B cell (primary cell): ENCODE measurements at places on chromosomes 7 and 10.

DNA sequence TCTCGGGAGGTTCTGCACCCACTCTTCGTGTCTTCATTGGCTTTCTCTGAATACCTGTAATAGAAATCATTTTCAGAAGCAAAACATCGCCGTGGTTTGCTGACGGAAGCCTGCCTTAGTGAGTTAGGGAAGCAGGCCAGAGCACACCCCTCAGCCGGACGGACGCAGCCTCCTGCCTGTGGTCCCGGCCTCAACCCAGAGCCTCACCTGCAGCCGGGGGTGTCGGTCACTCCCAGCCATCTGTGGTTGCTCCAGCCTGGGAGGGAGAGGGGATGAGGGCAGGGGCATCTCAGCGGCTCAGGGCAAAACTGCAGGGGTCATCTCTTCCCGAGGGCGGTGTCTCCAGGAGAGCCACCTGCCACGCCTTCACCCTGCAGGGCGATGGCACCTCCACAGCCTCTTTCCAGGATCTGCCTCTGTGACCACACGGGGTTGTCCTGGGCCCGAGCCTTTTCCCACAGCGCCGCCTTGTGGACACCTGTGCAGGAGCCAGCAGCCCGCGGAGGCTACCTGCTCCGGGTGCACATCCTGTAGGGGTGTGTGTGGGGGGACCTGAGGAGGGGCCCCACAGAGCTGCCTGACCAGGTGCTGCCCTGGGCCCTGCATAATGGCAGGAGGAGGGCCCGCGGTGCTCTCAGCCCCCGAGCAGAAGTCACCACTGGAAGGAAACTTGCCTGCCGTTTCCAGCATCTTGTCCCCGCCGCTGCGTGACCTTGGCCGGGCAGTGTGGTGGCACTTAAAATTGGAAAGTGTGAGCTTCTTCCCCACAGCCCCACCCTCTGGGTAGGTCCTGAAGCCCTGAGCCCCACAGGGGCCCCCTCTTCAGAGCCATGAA, 21.6 kb upstream of the AP5Z1 start:
- no peaks in the 10 kb centered on the region for H3K4me1 ChIP-seq
- no peak overlapping the region for H3K4me3 ChIP-seq
- DNase-seq: peak; percentile 81
- H3K27me3 ChIP-seq: no peaks in the 10 kb centered on the region
- no peak overlapping the region for H3K27ac ChIP-seq

DNA sequence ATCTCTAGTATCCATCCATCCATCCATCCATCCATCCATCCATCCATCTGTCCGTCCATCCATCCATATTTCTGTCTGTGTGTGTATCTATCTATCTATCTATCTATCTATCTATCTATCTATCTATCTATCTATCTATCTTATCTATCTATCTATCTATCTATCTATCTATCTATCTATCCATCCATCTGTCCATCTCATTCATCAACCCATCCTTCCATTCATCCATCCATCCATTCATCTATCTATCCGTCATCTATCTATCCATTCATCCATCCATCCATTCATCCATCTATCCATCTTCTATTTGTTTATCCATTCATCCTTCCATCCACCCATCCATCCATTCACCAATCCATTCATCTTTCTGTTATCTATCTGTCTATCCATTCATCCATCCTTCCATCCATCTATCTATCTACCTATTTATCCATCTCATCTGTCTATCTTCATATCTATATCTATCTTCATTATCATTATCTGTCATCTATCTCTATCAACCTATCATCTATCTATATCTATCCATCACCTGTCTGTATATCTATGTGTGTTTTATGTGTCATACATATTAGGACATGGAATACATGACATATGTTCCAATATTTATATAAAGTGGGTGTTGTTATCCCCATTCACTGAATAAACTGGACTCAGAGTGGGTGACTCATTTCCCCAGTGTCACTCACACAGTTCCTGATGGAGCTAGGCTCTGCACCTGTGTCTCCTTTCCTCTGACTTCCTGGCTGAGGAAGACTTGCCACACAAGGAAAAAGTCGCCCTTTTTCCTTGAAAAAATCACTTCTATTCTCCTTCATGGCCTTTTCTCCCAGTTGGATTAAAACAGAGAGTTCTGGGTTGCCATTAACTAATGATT, 200.1 kb downstream of the CCDC3 start:
- no peaks in the 10 kb centered on the region for H3K27me3 ChIP-seq
- H3K4me1 ChIP-seq: no peaks in the 10 kb centered on the region
- DNase-seq: no peak

- no peak for DNase-seq
- no peak overlapping the region for H3K4me3 ChIP-seq
- H3K27ac ChIP-seq: no peak overlapping the region
- no peaks in the 10 kb centered on the region for H3K27me3 ChIP-seq
Measured at GRCh38 chr10:7199152-7199760, 211.6 kb downstream of the SFMBT2 start.

- DNase-seq: no peak
- no peaks in the 10 kb centered on the region for H3K4me1 ChIP-seq
- H3K36me3 ChIP-seq: no peaks in the 10 kb centered on the region
Measured at GRCh38 chr7:90396420-90396819, 6.8 kb upstream of the CLDN12 start.

DNA sequence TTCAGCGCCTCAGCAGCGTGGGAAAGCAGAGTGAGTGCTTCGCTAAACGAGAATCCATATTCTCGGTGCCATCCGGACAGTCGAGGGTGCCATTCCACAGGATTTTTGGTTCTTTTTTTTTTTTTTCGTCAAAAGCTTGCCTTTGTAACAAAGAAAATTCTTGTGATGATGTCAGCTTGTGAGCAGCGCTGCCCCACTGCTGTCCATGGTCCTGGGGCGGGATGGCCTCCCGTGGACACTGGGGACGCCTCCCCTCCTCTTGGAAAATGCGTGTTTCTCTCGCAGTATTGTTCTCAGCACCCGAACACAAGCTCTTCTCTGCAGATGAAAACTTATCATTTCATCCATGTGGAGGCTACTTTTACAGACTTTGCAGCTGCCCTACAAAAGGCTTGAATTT, 477.4 kb downstream of the TCERG1L start:
- no peaks in the 10 kb centered on the region for H3K4me1 ChIP-seq
- H3K4me3 ChIP-seq: no peak overlapping the region
- H3K27me3 ChIP-seq: no peaks in the 10 kb centered on the region
- H3K36me3 ChIP-seq: no peaks in the 10 kb centered on the region
- H3K27ac ChIP-seq: no peak overlapping the region

DNA sequence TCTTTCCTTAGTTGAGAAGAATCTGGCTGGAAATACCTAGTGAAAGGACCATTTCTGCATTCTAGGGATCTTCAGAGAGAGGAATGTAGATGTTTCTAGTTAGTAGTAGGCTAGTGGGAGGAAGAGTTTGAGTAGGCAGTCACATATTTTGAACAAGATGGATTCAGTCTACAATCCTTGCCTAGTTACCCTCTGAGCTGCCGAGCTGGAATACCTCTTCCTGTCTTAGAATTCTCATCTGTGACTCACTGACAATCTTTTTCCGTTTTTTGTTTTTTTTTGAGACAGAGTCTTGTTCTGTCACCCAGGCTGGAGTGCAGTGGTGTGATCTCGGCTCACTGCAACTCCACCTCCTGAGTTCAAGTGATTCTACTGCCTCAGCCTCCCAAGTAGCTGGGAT, 30.7 kb upstream of the PLPP4 start:
- no peak for DNase-seq
- no peaks in the 10 kb centered on the region for H3K4me1 ChIP-seq
- no peak overlapping the region for H3K27ac ChIP-seq
- no peaks in the 10 kb centered on the region for H3K36me3 ChIP-seq
- H3K4me3 ChIP-seq: no peak overlapping the region

DNA sequence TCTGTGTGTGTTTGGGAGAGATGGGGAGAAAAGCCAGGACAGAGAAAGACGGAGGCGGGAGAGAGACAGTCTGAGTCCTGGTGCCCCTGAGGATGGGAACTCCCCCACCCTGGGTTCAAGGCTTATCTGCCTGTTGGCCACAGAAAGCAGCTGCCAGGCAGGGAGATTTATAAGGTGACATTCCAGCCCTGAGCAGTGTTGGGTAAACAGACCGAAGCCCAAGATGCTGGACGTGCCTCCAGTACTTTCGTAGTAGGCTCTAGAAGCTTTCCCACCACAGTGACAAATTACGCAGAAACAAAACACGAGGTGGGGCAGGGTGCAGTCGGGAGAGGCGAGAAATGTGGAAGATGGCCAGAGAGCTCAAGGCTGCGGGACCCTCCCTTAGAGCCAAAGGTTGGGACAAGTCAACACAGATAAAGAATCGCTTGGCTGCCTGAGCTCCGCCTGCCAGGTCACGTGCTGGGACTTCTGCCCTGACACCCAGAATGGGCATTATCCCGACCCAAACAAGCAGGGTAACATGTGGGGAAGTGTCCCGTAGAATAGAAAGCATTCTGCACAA, 41.1 kb downstream of the CCDC3 start:
- H3K27ac ChIP-seq: no peak overlapping the region
- no peaks in the 10 kb centered on the region for H3K27me3 ChIP-seq
- H3K36me3 ChIP-seq: no peaks in the 10 kb centered on the region
- DNase-seq: no peak

DNA sequence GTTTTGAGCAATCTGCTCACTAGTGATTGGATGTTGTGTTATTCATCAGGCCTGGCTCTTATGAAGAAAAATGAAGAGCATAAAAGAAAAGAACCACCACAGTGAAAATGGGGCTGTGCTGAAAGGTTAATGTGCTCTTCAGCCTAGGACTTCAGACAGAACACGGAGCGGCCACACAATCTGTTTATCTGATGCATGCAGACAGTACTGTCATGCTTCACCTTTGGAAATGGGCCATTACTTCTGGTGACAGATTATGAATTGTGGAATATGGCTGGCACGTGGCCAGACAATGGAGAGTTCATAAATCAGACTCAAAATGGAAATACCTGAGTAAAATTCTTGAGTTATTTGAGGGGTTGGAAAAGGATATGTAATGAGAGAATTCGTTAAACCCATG, 86.0 kb upstream of the NOBOX start:
- no peaks in the 10 kb centered on the region for H3K36me3 ChIP-seq
- no peaks in the 10 kb centered on the region for H3K27me3 ChIP-seq
- no peak for DNase-seq
- H3K27ac ChIP-seq: no peak overlapping the region
- H3K4me3 ChIP-seq: no peak overlapping the region

DNA sequence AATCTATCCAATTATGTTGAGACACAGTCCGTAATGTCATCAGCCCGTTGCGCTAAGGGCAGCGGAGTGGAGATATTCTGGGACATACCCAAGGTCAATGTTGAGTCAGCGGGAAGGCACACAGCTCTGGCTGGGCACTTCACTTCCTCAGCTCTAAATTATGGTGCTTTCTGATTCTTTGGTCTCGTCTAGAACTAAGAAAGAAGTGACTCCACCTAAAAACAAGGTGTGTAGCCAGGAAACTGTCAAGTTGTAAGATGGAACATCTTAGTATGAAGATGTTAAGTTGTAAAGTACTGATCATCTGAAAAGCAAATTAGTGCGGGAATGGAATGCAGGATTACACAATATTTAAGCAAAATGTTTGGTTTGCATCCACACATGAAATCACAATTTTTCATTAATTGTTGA, 43.1 kb downstream of the BAIAP2L1 start:
- no peak overlapping the region for H3K4me3 ChIP-seq
- DNase-seq: no peak
- H3K36me3 ChIP-seq: no peaks in the 10 kb centered on the region
- no peaks in the 10 kb centered on the region for H3K27me3 ChIP-seq
- H3K4me1 ChIP-seq: no peaks in the 10 kb centered on the region

DNA sequence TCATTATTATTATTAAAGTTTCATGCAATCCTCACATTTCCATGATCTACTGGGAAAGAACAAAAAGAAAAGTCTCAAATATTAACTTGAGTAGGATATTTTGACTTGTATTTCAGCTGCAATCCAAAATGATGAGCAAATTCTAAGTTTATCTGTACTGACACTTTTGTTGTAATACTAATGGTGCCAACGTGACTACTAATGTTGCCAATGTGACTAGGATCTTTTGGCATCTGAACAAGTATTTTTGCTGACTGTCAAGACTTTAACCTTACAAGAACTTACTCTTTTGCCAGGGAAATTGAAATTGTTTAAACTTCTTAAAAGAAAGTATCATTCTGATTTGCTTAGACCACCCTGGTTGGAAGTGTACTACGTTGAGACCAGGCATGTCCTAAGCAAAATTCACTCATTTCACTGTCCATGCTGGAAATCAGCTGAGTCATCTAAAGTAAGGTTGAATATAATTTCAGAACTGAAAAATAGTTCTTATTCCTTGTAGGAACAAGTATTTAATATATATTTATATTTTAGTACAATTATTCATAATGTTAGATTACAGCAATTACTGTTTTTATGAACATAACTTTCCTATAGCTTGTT, 78.5 kb upstream of the LYZL1 start:
- H3K27me3 ChIP-seq: no peaks in the 10 kb centered on the region
- no peak for DNase-seq
- H3K27ac ChIP-seq: no peak overlapping the region
- no peaks in the 10 kb centered on the region for H3K36me3 ChIP-seq
- no peaks in the 10 kb centered on the region for H3K4me1 ChIP-seq
- H3K4me3 ChIP-seq: no peak overlapping the region

- DNase-seq: peak; percentile 79
- H3K27me3 ChIP-seq: no peaks in the 10 kb centered on the region
- no peaks in the 10 kb centered on the region for H3K36me3 ChIP-seq
- no peak overlapping the region for H3K27ac ChIP-seq
- no peak overlapping the region for H3K4me3 ChIP-seq
Measured at GRCh38 chr7:47818796-47819606, 129.3 kb downstream of the PKD1L1 start.

DNA sequence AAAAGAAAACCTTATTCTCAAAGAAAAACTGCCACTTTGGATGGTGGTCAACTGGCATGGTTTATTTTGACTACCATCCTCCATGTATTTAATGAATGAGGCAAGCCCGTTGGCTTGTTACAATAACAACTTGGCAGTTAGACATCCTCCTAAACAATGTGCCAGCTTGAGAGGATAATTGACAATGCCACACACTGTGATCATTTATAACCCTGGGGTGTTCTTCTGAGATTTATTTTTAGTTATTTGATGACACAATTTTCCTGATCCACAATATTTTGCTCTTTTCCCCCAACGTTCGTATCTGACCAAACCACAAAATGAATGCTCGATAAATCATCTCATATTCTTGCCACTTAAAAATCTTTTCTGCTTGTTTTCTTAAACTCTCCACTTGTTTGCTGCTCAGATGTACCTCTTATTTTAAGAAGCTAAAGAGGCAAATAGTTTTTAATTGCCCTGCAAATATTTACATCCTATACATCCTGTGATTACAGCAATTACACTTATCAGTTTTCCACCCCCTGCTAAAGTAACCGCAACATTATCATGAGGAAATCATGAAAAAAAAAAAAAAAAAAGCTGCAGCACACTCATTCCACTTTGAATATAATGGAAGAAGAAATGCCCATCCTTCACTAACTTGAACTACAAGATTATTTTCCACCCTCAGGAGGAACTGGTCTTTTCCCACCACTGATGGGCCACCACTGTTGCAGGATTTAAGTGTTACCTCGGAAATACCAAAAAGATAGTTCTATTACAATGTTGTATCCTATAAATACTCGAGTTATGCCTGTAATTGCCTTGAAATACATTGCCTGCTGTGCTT, 119.9 kb downstream of the MBL2 start:
- H3K27me3 ChIP-seq: no peaks in the 10 kb centered on the region
- no peaks in the 10 kb centered on the region for H3K36me3 ChIP-seq
- DNase-seq: no peak
- no peaks in the 10 kb centered on the region for H3K4me1 ChIP-seq
- H3K27ac ChIP-seq: no peak overlapping the region
